Stimulated activated naive CD8-positive, alpha-beta T cell treated with anti-CD3 and anti-CD28 coated beads, Interleukin-15, amount 100 ng/mL, for 72 hours (primary cell): ENCODE measurements at places on chromosomes 1 and 21.

DNA sequence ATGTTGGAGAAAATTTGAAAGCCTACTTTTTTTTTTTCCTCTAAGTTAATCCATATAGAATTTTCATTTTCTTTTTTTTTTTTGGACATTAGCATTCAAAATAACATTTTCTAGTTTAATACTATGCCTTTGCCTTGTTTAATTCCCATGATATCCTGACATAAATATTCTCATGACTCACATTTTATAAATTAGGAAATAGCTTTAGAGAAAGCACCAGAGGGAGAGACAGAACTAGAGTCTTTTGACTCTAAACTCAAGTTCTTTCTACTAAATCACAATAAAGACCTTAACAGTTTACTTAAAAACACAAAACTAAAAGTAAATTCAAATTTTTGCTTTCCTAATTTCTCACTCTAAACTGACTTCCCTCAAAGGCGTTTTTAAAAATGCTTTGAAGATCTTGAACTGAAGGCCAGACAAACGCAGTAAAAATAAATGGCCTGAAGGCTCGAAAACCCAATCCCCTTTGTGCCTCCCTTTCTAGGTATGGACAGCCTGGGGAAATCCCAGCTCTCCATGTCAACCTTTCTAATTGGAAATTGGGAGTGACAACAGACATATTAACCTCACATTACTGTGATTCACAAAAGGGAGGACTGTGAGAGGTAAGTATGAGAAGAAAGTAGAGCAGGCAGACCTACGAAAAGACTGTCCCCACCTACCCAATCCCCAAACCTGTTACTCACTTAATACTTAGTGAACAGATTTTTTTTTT, 104.6 kb downstream of the ENAH start:
- DNase-seq = no peak

DNA sequence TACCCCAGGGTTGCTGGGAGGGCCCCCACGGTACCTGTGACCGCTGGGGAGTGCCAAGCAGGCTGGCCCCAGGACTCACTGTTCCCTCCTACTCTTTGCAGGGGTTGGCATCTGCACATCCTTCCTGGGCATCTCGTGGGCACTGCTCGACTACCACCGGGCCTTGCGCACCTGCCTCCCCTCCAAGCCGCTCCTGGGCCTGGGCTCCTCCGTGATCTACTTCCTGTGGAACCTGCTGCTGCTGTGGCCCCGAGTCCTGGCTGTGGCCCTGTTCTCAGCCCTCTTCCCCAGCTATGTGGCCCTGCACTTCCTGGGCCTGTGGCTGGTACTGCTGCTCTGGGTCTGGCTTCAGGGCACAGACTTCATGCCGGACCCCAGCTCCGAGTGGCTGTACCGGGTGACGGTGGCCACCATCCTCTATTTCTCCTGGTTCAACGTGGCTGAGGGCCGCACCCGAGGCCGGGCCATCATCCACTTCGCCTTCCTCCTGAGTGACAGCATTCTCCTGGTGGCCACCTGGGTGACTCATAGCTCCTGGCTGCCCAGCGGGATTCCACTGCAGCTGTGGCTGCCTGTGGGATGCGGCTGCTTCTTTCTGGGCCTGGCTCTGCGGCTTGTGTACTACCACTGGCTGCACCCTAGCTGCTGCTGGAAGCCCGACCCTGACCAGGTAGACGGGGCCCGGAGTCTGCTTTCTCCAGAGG, 6.8 kb downstream of the XKR8 start:
- no peak for DNase-seq

DNA sequence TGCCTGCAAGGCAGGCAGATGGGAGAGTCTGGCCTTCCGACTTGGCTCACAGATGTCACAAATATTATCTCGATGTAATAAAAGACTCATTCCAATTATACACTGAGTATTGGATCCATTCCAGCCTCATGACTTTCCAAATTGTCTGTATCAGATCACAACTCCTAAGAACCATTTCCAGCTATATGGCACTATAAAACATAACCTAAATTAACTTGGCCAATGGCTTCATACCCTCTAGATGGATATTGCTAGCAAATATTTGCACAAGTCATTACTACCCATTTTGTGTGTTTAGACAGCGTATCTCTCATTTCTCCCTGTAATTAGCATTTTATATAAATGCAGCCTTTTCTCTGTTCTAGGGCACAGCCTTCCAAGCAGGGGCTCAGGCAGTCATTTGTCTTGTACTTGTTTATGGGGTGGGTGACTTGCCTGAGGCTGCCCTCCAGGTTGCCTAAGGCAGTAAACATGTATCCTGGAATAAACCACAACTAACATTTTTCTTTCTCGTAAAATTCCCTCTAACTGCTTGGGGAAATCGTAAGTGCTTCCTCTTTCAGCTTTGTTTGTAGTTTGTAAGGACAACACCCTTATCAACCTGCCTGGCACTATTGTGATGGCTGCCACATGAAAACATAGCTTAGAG, 70.6 kb upstream of the KCNJ6 start:
- DNase-seq = no peak

GRCh38 chr1:160647329-160647720, 481 bp upstream of the SLAMF1 start:
- no peak for DNase-seq

DNA sequence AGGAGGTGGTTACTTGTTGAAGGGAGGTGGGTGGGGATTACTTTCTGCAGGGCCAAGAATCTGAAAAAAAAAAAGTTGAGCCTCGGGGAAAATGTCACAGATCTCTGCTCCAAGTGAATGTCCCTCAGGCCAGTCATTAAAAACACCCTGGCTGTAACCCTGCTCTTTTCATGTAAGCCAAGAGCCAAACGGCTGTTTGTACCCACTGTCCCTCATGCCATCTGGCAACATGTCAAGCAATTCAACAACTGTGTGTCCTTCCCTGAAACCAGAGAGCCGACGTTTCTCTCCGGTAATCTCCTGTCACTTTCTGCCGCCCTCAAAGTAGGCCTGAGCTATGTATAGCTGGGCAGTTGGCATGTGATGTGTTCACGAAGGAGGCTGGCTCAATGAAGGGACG, 14.7 kb downstream of the CASQ2 start:
- no peak for DNase-seq

DNA sequence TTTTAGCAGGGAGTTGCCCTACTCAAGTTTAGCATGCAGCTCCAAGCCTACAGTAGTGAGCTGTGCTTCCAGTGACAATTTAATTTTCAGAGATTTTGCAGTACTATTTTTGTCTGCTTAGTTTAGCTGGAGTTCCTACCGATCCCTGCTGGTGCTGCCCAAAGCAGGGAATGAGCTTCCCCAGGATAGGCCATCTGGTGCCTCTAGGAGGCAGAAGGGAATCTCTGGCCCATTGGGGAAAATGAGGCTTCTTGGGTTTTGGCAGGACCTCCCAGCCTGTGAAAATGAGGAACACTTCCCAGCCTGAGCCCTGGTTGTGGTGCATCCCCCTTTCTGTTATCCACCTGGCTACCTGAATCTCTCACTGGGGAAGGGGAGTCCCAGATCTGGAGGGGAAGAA, 149.2 kb downstream of the RASAL2 start:
- DNase-seq = no peak

- no peak for DNase-seq
Measured at GRCh38 chr21:44317241-44317782, 17.5 kb downstream of the PFKL start.

- DNase-seq = no peak
Measured at GRCh38 chr1:212692774-212693644, 6.6 kb downstream of the BATF3 start.

GRCh38 chr1:3683992-3684391, 31.7 kb downstream of the TP73 start:
- DNase-seq = no peak

DNA sequence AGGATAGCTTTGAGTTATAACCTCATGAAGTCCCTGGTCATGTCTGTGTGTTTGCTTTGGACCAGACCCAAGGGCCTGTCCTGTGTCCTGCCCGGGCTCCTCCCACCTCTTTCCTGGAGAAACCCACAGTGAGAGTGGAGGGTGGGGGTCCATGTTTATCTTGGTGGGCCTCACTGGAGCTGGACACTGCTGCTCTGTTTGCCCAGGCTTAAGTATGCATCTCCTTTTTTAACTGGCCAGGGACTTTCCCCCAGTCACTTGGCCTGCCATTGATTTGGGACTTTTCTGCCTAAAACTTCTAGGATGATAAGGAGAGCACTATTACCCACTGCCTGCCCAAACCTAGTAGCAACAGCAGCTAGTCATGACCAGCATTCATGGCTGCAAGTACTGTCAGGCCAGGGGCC, 49.8 kb downstream of the DDR2 start:
- DNase-seq = no peak

- DNase-seq = no peak
Measured at GRCh38 chr1:70382682-70383081, 28.2 kb upstream of the ANKRD13C start.

DNA sequence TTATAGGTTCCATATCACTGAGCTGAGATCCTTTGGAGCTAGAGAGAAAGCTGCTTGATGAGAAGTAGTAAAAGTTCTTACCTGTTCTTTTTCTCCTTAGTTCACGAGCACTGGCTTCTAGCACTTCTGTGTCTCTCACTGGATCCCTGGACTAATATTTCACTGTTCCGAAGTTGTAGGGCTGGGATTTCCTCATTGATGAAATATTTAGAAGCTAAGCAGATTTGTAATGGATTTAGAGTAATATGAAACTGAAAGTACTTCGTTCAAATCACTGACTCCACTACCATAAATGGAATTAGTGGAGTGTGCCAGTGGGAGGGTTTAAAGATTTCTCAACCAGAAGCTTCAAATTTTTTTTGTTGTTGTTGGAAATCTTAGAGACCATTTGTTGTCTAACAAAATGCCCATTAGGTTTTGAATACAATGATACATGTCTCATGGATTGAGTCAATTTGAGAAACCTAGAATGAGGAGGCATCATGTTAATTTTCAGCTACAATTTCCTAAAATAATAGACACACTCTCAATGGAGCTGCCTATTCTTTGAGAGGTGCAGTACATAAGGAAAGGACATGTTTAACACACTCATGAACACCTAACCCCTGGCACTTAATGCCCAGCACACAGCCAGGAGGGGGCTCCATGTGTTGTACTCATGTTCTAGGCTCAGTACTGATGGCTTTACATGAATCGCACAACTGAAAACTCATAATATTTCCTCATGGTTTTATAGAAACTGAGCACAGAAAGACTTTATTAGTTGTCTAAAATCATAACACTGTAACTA, at the start of gene GBP1:
Gene GBP1, minus strand, starts transcription at position 130 of the 790 bp plus-strand sequence. CDS start 1,974 bp downstream, outside the sequence.
- no peak for DNase-seq

GRCh38 chr1:193494368-193494767, 308.0 kb upstream of the B3GALT2 start:
- no peak for DNase-seq

- DNase-seq = no peak
Measured at GRCh38 chr1:229230140-229230892, 40.6 kb upstream of the RAB4A start.

DNA sequence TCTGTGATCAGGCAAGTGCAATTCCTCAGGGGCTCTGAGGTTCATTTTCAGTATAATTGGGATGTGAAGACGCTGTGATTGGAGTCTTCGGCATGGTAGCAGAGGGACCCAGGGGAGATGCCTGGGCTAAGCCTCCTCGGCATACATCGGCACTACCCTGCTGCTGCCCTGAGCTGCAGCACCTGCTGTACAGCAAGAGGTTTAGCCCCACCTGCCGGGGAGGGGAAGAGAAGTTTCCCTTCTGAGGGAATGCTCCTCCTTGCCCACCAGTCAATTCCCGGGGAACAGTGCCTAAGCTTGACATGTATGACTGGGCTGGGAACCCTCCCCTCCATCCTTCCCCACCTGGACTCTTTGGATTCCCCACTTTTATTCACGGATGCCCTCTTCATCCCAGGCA, 24.9 kb downstream of the CNIH3 start:
- DNase-seq = no peak

- no peak for DNase-seq
Measured at GRCh38 chr1:67459068-67459467, 28.9 kb upstream of the SERBP1 start.

- no peak for DNase-seq
Measured at GRCh38 chr1:61807606-61808140, 65.4 kb downstream of the PATJ start.

- no peak for DNase-seq
Measured at GRCh38 chr1:113904293-113904673, 316 bp downstream of the AP4B1 start.

DNA sequence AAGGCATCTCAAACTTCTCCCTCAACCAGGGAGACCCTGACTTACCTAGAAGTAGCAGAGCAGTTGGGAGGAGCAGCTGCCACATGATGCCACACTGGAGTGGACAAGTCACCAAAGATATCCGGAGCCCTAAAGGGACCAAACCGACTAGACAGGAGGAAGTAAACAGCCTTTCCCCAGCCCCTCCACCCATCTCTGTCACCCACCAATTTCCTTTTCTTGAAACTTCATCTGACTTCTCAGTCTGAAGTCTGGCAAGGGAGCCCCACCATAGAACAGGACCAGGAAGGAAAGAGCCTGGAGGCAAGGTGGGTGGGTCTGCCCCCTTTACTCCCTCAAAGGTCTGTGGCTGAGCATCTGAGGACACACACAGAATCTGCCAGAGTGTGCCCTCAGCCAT, at the start of gene FCGR3A:
Gene FCGR3A, minus strand, starts transcription at position 167 of the 400 bp plus-strand sequence. Its CDS starts 82 bp downstream, at position 85.
- DNase-seq = no peak
